ENCODE measurements at places on chromosomes 2 and 18.

GRCh38 chr2:140604096-140604495 is 1526.7 kb downstream of the LRP1B start:
- no peak for DNase-seq

- no peak for DNase-seq
Measured at GRCh38 chr2:109321570-109321969, 192.6 kb downstream of the SH3RF3 start.

DNA sequence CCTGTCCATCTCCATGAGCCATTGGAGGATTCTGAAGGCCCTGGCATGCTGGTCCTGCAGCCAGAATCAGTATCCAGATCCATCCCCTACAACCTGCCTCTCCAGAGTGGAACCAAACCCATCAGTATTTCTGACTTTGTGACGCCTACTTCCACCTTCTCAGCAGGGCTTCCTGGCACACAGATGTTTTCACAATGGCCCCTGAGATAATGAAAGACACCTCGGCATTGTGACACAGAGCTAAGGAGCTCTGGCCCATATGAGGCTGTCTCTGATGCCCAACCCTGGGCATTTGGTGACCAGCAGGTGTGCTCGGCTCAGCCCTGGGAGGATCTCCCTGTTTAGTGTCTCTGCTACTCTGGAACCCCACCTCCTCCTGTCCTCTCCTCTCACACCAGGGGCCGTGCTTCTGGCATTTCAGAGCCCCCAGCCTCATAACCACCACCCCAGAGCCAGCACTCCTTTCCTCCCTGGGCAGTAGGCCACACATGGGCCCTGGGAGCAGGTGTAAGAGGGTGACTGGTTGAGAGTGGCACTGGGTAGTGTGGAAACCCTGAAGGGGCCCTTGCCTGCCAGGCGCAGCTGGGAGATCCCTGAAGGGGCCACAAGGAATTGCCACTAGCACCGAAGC is 38.2 kb downstream of the FOSL2 start:
- no peak for DNase-seq

GRCh38 chr2:164696634-164697033 is 75.4 kb upstream of the GRB14 start:
- DNase-seq: no peak

DNA sequence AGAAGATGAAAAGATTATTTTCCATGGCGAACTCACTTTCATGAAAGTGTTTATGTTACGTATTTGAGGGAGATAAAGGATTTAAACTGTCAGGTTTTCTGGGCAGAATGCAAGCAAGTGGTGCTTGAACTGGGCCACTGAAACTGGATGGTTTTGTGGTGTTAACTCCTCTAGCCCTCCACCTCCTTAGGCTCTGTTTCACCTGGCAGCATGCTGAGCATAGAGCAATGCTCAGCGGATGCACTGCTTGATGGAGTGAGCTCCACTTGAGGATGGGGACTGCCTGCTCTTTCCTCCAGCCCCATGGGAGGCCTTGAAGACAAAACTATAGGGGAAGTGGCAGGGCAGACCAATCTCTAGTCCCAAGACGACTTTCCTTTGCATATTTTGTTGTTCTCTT is 345.8 kb downstream of the TDRD15 start:
- no peak for DNase-seq

- DNase-seq: no peak
Measured at GRCh38 chr2:141810148-141810547, 320.7 kb downstream of the LRP1B start.

DNA sequence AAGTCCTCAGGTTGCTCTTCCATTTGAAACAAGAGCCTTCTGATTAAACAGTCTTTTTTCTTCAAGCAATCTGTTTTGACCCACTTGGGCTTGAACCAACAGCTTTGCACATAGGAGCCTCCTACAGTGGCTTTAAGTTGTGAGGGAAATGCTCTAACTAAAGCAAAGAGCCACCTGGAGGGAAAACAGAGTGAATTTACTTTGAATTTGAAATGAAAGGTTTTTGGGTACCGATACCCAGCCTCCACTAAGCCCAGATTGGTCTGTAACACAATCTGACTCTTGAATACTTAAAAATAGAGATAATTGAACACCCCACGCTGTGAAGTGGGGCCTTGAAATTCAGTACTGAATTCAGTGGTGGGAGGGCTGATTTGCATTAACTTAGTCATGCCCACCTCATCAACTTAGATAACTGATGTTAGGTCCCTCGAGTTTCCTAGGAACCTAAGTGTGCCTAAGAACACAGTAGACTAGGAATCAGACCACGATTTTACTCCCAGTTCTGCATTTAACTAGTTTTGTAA is 56.3 kb upstream of the ACVR1C start:
- no peak for DNase-seq

DNA sequence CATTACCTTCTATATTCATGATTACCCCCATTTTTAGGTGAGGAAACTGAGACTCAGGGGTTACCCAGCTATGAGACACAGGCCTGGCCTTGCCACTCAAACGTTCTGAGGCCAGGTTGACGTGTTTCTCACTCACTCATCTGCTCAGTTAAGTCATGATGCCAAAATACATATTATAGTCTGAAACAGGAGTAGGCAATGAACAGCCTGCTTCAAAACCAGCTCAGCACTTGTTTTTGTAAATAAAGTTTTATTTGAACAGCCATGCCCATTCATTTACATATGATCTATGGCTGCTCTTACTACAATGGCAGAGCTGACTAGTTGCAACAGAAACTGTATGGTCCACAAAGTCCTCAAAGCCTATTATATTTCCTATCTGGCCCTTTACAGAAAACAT is 74.1 kb upstream of the SMAD2 start:
- DNase-seq: no peak

DNA sequence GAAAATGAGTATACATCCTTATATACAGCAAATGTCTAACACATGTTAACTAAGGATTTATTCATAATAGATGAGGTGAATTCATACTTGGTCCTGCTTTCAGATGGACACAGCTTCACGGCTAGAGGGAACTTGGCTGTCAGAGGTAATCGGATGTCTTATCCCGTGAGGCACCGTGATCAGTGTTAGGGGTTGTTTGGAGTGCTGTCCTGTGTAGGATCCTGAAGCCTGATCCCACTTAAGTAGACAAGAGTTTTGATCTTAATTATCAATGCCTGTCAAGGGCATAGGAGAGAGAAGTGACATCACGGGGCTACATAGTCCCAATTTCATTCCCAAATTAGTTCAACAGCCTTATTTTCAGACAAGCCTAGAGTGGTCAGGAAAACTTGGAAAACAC is 204.6 kb downstream of the RNF144A start:
- DNase-seq: no peak

DNA sequence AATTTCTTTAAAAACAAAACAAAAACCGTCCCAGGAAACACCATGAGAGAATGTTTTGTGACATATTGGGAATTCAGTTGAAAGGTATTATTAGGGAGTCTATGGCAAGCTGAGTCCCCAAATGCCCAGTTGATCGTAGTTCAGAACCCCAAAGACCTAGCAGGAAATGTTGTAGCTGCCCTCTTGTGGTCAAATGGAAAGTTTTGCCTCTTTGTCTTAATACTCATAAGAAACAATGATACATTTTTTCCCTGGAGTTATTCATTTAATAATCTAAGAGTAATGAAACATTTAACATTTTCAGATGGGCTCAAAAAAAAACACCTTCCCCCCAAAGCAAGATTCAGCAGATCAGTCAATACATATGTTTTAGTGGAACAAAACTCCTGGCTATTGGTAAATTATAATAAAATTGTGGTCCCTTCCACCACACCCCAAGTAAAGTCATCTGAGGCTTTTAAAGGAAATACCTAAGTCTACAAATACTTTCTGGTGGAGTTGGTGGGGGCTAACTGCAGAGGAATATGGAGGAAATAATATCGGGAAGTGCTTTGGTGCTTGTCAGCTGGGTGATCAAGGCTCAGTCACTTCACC is 37.8 kb upstream of the EFEMP1 start:
- no peak for DNase-seq

- DNase-seq: peak; percentile 58
Measured at GRCh38 chr2:14944562-14945346, 312.2 kb downstream of the LRATD1 start.

DNA sequence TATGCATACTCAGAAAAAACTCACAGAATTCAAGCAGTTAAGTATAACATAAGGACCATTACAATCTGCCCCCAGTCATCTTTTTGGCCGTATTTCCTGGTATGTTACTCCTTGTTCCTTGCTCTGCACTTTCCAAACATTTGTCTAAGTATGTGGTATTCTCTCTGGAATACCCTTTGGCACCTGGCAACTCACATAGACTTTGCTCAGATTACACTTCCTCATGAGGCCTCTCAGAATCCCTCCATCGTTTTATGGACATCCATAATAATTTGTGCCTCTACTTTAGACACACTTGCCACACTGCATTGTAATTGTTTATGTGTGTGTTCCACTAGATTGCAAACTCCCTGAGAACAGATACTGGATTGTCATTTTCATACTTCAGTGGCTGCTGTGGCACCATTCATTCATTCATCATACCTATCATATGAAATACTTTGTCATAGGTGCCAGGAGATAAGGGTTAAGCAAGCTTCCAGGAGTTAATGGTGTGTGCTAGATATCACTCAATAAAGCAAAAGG is 84.0 kb downstream of the HIBCH start:
- DNase-seq: no peak

DNA sequence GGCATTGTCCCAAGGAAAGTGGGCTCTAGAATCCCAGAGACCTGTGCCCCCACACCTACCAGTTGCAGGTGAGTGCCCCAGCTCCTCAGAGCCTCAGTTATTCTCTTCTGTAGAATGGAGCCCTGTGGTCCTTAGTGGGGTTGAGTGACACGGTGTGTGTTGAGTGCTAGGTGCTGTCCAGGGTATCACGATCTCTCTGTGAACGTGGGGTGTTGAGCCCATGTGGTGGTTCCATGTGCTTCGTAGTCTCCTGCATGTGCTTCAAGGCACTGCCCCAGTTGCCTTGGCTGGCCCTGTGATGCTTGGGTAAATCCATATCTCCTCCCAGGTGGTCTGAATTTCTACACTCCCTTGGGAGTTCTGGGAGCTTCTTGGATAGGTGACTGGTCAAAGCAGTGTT is 54.9 kb downstream of the SH3RF3 start:
- no peak for DNase-seq

- DNase-seq: no peak
Measured at GRCh38 chr2:30965022-30965531, 157.8 kb upstream of the CAPN13 start.

- peak; percentile 72 for DNase-seq
Measured at GRCh38 chr2:206004004-206004693, 81.8 kb downstream of the INO80D start.

DNA sequence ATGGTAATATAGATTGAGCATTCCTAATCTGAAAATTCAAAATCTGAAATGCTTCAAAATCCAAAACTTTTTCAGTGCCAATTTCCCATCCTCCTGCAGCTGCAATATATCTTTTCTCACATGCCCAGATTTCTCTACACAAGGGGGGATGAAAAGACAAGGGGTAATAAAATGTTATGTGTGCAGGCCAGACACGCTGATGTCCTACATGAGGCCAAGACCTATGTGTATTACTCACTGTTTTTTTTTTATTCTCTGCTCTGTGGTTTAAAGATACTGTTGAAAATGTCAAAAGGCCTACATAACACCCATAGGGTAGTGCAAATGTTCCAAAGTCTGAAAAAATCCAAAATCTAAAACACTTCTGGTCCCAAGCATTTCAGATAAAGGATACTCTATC is 41.2 kb upstream of the CWC22 start:
- no peak for DNase-seq

GRCh38 chr2:153944800-153945199 is 73.1 kb downstream of the GALNT13 start:
- DNase-seq: no peak

DNA sequence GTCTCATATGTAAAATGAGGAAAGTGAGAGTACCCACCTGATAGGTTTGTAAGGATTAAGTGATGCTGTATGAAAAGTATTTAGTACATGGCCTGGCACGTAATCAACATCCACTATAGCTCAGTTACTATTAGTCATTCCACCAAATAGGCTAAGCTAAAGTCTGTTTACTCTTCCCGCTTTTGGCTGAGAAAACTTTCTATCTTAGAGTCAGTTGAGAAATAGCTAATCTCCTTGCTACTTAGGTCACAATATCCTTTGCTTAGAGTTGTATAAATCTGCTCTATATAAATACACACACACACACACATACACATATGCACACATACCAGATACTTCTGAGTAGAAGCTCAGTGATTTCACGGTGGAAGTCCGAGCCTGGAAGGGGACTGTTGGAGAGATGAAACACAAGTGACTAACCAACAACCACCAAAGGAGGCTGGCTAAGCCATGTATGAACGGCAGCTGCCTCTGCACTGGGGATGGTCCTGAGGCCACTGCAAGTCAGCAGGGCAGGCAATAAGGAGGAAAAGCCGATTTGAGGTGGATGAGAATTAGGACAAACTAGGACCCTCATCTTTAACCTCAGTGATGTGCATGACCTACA is 104.6 kb upstream of the EPHA4 start:
- no peak for DNase-seq

DNA sequence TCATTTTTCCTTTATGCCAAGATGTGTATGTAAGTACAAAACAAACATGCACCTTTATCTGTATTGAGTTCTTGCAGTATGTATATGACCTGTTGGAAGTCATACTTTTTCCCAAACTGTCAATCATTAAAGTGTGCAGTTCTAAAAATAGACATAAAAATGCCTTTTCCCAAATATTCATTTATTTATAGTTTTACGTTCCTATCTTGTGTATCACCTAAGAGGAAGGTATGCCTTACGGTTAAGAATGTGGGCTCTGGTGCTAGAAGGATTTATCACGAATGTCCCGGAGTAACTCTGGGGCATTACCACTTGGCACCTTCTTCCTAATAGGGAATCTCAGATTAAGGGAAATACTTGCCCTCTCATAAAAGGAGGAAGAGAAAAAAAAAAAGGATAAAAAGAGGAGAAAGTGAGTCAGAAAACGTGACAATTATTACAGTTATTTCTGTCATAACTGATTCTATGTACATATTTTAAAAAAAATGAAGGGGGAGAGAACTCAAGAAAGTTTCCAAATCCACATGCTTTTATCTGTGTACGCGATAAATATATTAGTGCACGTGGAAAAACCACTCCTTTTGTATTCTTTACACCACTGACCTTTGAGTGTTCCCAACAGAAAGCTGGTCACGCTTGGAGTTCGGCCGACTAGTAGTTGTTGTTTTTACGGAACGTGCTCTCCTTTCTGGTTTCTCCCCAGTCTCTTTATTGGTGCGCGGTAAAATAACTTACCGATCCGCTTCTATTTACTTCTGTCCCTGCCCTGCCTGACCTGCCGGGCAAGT is 721 bp downstream of the MCEE start:
- DNase-seq: no peak

- DNase-seq: no peak
Measured at GRCh38 chr18:36162981-36163380, 24.3 kb upstream of the MOCOS start.

DNA sequence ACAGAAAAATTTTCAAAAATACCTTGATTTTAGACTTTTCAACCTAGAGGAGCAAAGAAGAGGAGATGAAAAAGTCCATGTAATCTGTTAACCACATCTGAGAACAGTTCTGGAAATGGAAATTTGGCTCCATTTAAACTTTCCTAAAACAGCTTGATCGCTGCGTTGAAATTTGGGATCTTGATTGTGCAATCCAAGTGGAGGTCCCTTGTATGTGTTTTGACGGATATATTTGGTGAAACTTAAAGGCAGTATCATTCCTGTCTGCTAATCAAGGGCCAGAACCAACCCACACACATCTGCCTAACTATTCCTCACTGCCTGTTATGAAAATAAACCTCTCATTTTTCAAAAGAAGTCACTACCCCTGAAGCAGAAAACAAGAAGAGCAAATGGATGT is 46.6 kb downstream of the SPATS2L start:
- DNase-seq: no peak

GRCh38 chr2:69366-70344 is 23.4 kb upstream of the FAM110C start:
- no peak for DNase-seq

- peak; percentile 74 for DNase-seq
Measured at GRCh38 chr18:67104700-67105284, 411.7 kb downstream of the DSEL start.

Measured in WTC11 (cell line).